ENCODE measurements at places on chromosomes 2 and 18.

DNA sequence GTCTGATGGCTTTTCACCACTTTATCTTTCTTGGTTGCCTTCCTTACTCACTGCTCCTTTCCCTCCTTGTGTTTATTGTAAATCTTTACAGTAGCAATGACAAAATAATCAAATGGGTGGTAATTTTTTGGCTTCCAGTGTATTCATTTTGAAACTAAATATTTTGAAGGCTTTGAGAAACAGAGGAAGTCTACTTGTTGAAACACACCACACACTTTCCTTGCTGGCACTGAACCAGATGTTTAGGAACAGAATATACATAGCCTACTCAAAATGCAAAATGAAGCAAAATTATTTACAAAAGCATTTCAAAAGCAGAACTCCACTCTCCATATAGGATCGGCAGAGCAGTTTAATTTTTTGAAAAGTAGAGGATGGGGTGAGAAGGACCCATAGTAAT lies 189.8 kb downstream of the LTBP1 start:
- no peak for DNase-seq

DNA sequence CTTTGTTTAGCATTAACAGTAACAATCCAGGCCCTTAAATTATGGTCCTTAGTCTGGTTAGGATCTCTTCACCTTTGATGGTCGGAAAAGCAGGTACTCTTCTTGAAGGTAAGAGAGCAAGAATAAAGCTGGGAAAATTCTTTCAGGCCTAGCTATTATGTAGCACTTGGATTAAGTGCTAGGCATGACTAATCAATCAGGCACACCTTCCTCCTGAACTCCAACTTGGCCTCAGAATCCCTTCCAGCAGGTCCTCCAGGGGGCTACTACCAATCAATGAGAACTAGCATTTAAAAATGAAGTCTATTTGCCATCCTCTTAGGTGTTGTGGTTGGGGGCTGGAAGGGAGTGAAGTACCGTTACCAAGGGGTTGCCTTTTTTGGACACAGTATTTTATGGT lies 3.7 kb downstream of the SMYD1 start:
- no peak for DNase-seq

GRCh38 chr18:63309422-63309821 lies 10.1 kb downstream of the BCL2 start:
- DNase-seq: no peak

DNA sequence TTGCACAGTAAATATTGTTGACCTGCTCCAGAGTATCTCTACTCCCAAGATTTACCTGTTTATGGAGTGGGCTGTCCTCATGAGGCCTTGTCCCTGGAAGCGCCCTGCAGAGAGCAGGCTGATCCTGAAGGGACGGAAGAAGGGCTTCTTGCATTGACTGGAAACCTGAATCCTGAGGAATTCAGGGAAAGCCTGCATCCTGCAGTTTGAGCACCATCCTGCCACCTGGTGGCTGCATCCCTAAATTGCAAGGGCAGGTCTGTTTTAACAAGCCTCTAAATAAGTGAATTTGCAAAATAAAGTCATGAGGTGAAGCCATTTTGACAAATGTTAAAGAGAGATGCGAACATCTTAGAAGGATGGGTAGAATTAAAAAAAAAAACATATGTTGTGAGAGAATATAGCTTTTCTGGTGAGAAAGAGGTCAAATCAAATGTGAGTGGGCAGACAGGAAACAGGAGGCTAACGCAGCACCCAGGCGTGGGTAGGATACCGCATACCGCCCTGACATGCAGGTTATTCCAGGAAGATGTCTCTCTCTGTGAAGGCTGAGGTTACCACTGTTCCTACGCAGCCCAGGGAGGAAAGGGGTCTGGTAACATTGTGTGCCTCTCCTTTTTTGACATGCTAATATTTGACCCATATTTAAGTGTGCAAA lies 754.9 kb downstream of the RNF144A start:
- no peak for DNase-seq

- no peak for DNase-seq
Observed at GRCh38 chr18:60248336-60249330, 123.9 kb downstream of the MC4R start.

DNA sequence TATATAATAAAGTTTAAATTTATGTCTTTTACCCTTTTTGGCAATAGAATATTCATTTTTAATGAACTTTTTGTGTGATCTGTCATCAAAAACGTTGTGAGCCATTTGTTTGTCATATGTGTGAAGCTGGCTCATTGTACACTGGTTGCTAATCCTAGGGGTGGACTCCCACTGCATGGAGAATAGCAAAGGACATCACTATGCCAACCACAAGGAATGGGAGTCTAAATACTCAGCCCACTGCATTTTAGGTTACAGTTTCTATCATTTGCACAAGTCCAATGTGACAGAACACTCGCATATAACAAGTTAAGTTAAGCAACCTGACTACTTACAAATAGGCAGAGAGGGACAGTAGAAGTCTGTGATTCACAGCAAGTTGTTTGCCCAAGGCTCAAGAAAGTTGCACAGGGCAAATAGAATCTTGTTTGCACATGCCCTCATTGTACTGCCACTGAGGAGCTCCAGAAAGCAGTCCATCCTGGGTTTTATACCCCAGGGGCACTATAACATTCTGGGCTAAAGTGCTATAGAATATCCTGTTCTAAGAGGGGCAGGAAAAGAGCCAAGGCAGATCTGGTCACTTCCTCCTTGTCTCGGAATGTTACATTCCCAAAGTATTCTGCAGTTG lies 545.9 kb upstream of the GCFC2 start:
- DNase-seq: peak; percentile 3

- DNase-seq: no peak
Observed at GRCh38 chr2:240620859-240621258, 4.4 kb upstream of the GPR35 start.

DNA sequence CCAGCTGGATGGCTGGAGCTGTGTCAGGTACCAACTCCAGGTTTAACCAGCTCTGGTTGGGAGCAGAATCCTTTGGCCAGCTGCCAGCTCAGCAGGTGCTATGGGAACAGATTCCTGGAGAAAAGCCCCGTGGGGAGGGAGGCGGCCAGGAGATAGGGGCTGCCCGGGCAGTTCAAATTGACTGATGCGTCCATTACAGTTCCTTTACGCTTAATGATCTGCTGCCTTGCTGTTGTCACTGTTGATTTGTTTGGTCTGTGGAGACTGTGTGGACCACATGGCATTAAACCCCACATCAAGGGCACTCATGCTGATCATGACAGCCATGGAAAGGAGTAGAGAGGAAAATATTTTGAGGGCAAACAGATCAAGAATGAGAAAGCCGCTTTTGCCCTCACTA lies 200.0 kb downstream of the TSN start:
- DNase-seq: no peak

DNA sequence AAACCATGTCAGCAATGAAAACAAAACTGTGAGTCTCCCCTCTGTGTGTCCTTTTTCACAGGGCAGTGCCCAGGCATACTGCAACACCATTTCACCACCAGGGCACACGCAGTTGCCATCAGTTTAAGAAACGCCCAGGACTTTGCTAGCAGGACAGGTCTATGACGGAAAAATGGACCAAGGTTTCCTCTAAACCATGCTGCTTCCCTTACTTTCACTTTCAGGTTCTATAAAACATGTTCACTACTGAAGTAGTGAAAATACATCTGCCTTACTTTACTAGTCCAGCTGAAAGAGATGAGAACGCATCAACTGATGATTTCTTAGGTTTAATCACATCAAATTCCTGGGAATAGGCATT lies 110.5 kb downstream of the TCF4 start:
- no peak for DNase-seq

DNA sequence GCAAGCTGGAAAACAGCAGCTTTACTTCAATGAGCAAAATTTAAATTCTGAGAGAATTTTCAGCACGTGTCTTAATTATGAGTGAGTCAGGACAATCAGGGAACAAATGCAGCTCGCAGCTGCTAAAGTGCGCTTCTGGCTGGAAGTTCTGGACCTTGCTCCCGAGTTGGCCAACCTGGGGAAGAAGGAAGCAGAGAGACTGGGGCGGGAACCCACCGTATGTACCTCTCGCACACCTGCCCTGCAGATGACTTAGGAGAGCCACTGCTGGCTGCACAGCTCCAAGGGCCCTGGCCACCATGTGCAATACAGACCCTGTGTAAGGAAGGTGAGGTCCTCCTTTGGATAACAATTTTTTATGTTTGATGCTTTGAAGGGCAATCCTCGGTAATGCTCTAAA lies 42.4 kb downstream of the REEP1 start:
- no peak for DNase-seq

DNA sequence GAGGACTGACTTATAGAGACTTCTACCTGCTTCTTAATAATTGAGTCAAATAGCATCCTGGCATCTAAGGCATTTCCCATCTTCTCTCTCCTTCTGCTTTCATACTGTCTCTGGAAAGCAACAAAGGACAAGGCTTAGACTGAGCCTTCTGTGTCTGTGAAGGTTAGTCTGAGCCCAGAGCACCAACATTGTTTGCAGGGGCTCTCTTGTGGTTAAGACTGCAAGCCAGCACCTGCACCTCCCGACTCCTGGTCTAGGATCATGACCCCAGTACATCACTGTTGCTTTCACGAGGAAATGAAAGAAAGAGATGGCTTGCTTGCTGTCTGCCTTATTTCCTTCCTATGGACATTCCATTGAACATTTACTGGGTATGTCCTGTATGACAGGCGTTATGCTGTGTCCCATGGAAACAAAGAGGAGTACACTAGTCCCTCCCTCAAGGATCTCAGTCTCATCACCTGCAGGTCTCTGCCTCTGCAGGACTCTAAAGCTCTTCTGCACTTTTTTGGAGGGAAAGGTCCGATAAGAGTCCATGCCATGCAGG lies 315.8 kb upstream of the EPAS1 start:
- DNase-seq: no peak

DNA sequence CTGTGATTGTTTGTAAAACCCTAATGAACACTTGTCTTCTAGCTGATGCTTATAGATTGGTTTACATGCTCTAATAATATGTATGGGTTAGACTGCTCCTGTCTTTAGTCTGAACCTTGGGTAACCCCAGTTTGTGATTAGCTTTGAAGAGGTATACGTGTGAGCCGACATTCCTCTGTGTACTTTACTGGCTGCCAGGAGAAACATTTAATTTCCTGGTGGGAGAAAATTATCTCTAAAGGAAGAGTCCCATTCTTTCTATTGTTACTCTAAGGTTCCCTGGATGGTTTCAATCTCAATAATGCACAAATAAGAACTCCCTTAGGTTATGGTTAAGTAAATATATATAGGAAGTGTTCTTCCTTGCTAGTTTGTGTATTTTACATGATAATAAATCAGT lies 143.6 kb upstream of the ZSWIM2 start:
- no peak for DNase-seq

DNA sequence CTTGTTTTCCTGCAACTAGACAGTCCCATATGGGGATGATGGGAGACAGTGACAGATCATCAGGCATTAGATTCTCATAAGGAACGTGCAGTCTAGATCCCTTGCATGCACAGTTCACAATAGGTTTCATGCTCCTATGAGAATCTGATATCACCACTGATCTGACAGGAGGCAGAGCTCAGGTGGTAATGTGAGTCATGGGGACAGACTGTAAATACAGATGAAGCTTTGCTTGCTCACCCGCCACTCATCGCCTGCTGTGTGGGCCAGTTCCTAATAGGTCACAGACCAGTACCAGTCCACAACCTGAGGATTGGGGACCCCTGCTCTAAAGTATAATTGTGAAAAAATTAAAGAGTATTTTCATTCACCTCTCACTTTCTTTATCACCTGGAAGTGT lies 23.6 kb upstream of the RAB1A start:
- DNase-seq: no peak

DNA sequence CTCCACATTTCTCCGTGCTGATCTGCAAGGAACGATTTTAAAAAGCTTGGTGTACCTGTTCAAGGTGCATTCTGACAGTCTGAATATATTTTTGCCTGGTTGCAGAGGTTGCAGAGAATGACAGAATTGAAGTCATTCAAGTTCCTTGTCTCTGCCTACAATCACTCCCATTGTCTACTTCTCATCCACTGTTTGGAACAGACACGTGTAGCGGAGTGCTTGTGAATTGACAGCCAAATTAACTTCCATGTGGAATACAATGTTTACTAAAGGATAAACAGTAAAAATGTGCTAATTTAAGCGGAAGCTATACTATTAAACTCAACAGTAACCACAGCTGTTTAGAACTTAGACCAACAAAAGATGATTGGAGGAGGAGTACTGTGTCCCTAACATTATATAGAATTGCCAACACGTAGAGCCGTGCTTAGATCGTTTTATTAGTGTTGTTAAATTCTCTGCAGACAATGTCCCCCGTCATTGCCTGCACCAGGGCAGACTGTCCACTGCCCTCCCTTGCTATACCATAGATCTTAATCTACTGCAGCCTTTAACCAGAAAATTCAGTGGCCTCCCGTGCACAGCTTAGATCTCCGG lies 87.3 kb upstream of the ZCCHC2 start:
- peak; percentile 36 for DNase-seq

GRCh38 chr2:80198042-80198441 lies 106.5 kb downstream of the LRRTM1 start:
- DNase-seq: no peak

DNA sequence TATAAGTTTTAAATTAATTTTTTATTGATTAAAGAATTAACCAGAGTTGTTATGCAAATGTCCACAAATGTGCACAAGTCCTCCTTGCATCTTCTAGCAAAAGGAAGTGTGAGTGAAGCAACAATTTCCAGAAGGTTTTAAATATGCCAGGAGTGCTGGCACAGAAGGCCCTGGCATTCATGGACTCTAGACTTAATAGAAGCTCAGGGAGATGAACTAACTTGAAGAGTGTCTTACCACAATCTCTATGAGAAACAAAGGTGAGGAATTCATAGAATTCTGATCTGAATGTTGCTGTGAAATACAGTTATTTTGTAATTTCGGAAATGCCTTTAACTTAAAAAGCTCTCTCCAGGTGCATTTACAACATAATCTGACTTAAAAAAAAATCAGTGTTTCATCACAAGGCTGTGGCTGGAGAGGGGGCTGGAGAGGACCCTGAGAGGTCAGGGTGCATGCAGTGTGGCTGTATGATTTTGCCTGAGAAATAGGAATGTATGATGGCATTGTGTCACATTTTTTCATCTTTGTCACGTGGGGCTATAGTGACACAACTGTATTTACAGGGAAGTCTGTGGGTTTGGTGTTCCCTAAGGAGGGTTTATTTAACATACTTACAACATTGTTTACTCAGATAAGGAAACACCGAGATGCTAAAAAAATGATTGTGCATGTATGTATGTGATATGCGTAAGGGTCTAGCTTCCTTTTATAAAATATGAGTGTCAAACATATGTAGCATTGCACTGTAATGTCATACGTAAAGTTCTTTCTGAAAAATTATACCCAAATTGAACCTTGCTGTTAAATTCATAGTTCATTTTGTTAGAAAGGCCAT lies 66.2 kb downstream of the MAP4K4 start:
- DNase-seq: no peak
